ENCODE measurements at places on chromosomes 2 and 18. TPM values are rescaled to one million over a fixed set of nuclear protein-coding genes. Genes with fewer than 3 reads are reported as not detected.

The CD8A gene
- 4.1 TPM for total RNA-seq

The BCL2 gene
- 102 TPM for total RNA-seq

The THUMPD2 gene
- 12.9 TPM for total RNA-seq

The VWA3B gene
- total RNA-seq: not detected

The BCS1L gene
- 35.0 TPM for total RNA-seq

The EMILIN1 gene
- 0.78 TPM for total RNA-seq

The TFPI gene
- total RNA-seq: not detected

The KCNIP3 gene
- not detected for total RNA-seq

The ALK gene
- not detected for total RNA-seq

The G6PC2 gene
- total RNA-seq: not detected

The CD28 gene
- 205 TPM for total RNA-seq

GRCh38 chr18:54957296-54957832 is 1.9 kb downstream of the CCDC68 start:
- no peak for DNase-seq

- no peak for DNase-seq
Measured at GRCh38 chr2:184877909-184878308, 279.6 kb downstream of the ZNF804A start.

DNA sequence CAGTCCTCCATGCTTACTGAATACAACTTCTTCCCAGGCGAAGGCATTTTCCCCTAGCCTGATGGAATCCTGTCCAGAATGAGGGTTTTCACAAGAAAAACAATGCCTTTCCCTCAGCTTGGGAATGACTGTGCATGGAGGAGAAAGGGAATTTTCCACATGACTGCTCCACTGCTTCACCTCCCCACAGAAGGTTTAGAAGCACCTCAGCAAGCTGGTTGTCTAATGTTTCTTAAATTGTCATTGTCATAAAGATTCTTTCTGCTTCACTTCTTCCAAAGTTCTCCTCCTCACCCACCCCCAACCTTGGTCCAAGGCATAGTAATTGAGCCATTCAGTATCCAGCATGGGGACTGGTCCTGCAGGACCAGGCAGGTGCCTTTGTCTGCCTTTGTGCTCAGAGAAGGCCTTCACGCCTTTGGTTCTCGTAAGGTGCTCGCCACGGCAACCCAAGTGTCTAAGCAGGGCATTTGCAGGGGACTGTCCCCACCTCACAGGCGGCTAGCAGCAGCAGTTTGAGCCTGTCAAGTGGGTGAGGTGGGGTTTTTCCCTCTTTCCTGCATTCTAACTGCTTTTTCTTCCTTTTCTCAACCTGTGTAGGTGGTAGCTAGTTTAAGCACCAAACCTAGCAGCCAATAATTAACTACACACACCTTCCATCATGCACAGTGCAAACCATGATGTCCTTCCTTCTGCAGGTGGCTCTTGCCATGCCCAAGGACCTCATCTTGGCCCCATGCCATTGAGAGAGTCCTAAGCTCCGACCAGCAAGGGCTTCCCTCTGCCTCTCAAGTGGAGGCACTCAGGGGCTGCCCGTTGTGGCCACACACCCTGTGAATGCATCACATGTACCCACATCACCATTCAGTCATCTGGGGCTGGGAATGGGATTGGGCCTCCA is 65.7 kb upstream of the BCL2L11 start:
- no peak for DNase-seq

DNA sequence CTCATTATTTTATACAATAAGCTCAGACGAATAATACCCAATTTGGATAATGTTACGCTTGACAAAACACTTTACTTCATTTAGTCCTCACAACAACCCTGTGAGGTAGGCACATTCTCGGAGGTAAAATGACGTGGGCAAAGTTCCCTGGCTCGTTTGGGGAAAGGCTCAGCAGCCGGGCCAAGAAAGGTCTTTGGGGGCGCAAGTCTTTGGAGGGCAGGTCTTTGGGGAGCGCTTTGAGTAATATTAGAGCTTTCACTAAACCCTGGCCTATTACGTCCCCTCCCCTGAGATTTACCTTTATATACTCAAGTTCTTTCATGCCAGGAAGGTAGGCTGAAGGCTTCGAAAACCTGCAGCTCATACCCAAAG is 427 bp downstream of the RBKS start:
- no peak for DNase-seq

GRCh38 chr18:63140038-63140450 is 179.5 kb downstream of the BCL2 start:
- DNase-seq: no peak

GRCh38 chr2:1140389-1141003 is 189.8 kb downstream of the SNTG2 start:
- DNase-seq: peak; percentile 41

DNA sequence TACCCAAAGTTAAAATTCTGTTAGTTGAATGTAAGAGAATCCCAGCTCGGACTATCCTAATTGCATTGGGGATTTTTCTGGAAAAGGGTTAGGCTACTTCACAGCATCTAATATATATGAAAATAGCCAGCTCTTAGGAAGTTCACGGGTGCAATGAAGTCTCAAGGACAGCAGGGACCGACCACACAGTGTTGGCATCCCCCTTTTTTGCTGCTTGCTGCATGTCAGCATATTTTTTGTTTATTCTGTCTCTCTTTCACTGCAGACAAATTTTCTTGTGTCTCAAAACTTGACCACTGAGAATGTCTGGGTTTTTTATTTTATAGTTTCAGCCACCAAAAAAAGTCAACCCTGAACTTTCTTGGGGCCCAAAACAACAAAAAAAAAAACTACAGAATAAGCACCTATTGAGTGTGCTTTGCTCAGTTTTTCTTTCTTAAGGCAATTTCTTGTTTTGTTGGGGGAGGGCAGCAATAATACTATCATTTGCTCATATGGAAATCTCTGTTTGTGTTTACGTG is 535.6 kb downstream of the CNTNAP5 start:
- DNase-seq: no peak

GRCh38 chr2:39778233-39778632 is 825 bp downstream of the THUMPD2 start:
- no peak for DNase-seq

DNA sequence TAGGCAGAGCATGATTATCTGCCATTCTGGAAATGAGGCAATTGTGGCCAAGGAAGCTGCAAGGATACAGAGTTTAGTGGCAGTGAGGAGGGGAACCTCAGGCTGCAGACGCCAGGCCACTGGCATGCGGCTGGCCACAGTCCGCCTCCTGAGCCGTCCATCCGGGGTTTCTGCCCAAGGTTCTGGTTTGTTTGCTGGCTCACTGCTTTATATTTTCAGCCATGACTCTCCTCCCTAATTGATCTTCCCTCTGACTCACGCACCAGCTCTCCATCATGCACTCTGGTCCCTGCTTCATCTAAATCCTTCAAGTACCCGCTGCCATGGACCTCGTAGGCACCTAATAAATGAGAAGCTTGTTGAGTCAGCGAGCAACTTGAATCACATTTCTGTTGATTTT is 107.8 kb upstream of the REV1 start:
- DNase-seq: no peak

- no peak for DNase-seq
Measured at GRCh38 chr2:240112914-240113690, 23.0 kb downstream of the COPS9 start.

GRCh38 chr2:37869771-37870170 is 55.3 kb upstream of the RMDN2 start:
- DNase-seq: no peak

GRCh38 chr18:57635003-57635822 is 13.6 kb upstream of the NARS1 start:
- no peak for DNase-seq

GRCh38 chr2:172088245-172089004 is 3.1 kb downstream of the DLX1 start:
- no peak for DNase-seq

DNA sequence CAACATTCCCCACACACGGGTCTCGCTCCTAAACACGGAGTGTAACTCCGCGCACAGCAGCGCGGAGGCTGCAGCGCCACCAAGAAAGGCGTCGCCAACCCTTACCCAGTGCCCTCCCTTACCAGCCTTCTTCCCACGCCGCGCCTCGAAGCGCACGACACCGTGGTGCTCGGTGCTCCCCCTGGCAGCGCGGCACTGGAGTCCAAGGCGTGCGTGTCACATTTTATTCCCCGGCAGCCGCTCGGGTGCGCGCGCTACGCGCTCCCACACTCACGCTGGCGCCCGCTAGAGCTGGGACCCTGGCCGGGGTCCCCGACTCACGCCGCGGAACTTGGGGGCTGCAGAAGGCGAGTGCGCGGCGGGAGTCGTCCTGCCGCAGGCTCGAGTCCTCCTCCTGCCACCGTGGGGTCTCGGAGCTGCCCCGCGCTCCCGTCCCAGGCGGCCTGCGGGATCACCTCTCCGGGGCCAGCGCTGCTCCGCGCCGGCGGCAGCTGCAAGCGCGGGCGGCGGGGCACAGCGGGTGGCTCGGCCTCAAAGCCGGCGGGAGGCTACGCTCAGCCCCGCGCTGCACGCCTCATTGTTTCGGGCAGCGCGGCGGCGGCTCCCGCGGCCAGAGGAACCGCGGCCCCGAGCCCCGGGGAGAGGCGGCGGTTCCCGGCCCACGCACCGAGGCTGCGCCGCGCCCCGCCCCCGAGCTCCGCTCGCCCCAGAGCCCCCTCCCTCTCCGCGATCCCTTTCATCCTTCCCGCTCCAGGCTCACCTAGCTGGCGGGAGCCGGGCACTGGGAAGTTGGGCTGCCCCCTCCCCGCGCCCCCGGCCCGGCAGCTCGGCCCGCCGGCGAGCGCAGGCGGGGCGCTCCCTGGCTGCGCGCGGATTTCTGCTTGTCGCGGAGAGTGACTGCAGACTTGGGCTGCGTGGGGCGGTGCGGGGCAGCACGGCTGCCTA is at the start of gene ST6GAL2:
Gene ST6GAL2, minus strand, starts transcription at position 197 of the 945 bp plus-strand sequence. CDS start 42,190 bp downstream, outside the sequence.
- no peak for DNase-seq

- no peak for DNase-seq
Measured at GRCh38 chr2:117856415-117857210, 42.1 kb downstream of the DDX18 start.

DNA sequence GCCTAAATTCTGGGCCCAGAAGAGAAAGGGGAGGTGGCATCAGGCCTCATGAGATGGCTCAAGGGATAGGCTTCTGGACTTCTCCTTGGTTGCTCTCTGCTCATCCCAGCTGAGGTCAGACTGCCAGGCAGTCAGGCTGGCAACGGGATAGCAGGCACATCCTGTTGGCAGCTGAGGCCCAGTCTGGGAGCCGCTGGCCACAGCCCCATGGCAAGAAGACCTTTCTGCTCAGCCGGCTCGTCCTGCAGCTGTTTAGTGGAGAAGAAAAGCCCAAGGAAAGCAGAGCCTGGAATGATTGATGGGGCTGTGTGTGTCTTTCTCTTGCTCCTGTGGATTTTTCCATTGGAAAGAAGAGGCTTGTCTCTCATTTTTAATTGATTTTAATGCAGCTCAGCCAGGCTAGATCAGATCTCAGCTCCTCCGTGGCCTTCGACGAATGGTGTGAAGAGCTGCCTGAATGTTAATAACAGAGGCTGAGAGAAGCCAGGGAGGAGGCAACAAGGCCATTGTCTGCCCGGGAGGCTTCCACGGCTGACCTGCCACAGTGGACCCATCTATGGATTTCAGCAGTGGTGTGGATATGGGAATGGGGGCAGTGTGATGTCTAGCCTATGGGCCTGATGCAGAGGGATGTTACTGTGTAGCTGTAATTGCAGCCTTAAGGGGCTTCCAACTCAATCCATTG is 99.5 kb downstream of the HS1BP3 start:
- DNase-seq: no peak

DNA sequence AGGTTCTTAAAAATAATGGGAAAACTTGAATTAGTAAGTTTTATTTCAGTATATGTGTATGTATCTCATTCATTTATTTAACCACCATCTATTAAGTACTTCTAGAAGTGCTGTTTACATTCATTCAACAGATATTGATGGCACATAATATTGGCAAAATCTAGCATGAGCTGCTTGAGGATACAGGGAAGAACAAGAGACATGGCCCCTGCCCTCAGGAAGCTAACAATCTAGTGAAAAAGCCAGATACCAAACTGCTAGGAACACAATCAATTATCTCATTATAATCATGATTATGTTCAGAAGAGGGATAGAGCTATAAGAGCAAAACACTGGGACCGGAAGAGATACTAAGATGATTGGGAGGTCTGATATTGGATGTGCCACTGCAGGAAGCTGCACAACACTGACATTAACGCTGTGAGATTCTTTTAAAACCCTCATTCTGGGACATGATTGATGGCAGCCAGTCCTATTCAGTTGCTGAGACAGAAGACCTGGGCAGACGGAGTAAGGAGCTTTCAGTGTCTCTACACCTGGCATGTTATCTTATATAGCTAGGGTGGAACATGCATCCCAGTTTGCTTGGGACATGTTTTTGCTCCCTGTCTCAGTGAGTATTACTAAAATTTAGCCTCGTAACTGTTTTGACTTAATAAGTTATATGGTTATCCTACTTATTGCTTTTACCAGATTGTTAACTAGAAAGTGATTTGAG is 314.1 kb downstream of the STK39 start:
- no peak for DNase-seq

DNA sequence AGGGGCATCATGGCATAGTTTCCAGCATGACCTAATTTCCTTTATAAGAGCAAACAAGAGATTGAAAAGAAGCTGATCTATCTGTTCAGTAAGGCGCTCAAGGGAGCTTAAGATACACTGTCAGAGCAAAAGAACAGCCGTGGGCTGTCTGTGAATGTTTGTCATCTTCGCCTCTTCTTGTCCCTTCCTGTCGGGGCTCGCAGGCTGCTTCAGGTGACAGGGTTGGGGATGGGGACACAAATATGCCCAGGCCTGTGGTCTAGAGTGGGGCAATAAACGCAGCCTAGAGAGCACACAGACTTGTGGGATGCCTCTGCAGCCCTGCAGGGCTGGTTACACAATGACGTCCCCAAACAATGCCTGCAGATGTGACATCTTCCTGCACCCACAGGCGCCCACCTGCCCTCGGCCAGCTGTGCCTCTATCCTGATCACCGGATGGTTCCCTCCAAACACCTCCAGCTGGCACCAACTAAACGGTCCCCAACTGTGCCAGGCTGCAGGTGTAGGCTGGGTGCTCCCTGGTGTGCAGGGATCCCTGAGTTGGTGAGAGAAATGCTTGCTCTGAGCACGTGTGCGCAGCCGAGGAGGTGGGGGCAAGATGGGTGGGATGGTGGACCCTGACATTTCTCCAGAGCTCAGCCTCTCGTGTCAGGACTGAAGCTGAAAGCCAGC is 72.8 kb downstream of the EDAR start:
- DNase-seq: no peak

- DNase-seq: no peak
Measured at GRCh38 chr2:29589440-29590103, 331.8 kb downstream of the ALK start.

- DNase-seq: no peak
Measured at GRCh38 chr2:5495586-5495985, 196.6 kb upstream of the SOX11 start.

DNA sequence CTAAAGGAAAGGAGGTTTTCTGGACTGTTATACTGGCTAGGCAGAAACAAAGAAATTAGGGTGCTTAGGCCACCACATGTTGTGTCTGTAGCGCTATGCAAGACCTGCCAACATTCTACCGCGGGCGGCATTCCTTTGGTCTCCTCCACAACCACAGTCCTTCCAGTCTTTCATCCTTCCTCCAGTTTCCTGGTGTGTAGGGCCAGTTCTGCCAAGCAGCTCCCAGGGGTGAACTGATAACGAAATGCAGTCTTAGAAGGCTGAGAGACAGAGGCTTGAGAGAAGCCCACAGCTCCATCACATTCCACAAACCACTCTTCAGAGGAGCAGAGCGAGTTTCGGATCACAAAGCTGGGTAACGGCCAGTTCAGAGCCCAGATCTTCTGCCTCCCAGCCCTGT is 19.5 kb upstream of the CXXC1 start:
- no peak for DNase-seq

- DNase-seq: no peak
Measured at GRCh38 chr2:9793156-9793917, 49.9 kb upstream of the TAF1B start.

GRCh38 chr2:65033178-65033577 is 23.0 kb upstream of the CEP68 start:
- DNase-seq: no peak

- no peak for DNase-seq
Measured at GRCh38 chr2:50953021-50953420, 78.9 kb downstream of the NRXN1 start.
